ENCODE measurements at places on chromosomes 4 and X.

- no peak for DNase-seq
Measured at GRCh38 chrX:1851527-1851926, 236.7 kb downstream of the ASMT start.

DNA sequence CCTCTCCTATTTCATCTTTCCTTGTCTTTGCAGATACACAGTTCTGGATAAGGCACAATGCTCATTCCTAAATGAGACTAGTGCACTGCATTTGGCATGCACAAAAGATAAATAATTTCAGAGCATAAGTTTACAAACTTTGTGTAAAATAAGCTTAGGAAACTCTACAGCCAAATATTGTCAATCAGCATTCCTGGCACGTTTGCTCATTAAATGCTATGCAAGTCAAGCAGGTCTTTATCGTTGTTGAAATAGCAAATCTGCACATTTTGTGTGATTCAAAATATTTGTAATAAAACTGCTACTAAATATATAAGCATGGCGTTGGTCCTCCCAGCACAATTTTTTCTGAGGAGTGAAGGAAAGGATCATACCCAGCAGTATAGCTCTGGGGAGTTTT, 322.1 kb upstream of the NOCT start:
- DNase-seq, result no peak

GRCh38 chr4:135508006-135508714, 1306.6 kb upstream of the PABPC4L start:
- DNase-seq, result no peak

GRCh38 chrX:83984961-83985360, 124.0 kb downstream of the CYLC1 start:
- DNase-seq, result no peak

GRCh38 chr4:170581322-170581721, 491.6 kb upstream of the AADAT start:
- no peak for DNase-seq

DNA sequence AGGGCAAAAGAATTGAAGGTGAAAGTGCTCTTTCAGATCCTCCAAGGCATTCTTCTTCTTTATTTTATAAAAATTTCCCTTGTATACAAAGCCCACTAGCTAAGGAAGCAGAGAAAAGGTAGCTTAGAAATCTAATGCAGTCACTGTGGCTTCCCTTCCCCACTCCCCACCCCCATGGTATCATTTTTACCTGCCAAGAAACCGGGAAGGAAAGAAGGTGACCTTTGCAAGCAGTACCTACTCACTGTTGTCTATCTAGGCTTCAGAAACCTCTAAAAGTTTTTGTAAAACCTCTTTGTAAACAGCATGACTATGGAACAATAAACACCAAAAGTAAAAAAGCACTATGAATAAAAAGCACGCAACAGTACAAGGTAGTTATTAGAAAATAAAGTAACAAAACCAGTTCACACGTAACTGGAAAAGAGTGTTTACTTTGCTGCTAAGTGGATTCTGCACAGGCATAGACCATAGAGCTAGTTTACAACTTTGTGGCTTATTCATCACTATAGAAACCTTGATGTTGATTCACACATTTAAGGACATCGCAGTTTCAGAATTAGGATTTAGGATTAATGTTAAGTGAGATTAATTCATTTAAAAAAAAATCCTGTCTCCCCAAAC, 109.6 kb upstream of the FTHL17 start:
- DNase-seq, result no peak

DNA sequence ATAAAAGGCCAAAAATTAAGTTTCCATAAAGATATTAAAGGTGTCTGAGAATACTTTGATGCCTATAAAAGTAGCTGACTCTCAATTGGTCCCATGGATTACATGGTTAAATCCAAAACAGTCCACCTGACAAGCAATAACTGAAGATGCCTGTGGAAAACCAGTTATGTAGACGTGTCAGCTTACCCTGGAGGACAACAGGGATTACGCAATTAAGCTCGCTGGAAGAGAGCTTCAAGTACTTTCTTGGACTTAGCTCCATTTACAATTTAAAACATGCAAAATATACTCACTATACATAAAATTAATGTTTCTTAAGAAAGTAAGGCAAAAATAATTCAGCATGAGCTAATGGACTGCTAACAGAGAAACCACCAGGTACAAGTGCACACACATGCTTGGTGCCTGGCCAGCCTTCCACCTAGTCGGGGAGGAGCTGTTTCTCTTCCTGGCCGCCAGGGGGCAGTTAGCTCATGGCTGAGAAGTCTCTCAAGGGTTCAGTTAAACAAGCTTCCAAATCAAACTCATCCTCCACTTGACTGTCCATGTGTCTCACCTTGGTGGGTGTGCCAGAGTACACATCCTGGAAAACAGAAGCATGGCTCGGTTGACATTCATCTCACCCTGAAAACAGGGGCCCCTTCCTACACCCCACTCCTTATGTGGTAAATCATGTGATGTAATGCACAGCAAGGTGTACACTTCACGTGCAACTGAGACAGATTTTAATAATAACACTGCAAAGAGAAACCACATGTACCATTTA, 9.2 kb upstream of the FAM53A start:
- peak; percentile 77 for DNase-seq

- DNase-seq, result peak; percentile 45
Measured at GRCh38 chrX:53284684-53285447, 3.5 kb upstream of the IQSEC2 start.

- no peak for DNase-seq
Measured at GRCh38 chrX:41862562-41863184, 60.7 kb downstream of the CASK start.

Data from hematopoietic multipotent progenitor cell (in vitro differentiated cells).